ENCODE measurements at places on chromosomes 6 and 20.

GRCh38 chr6:39055661-39056060 lies 7.1 kb downstream of the GLP1R start:
- DNase-seq: no peak

- no peak for DNase-seq
Observed at GRCh38 chr6:98779618-98780017, 54.8 kb upstream of the POU3F2 start.

DNA sequence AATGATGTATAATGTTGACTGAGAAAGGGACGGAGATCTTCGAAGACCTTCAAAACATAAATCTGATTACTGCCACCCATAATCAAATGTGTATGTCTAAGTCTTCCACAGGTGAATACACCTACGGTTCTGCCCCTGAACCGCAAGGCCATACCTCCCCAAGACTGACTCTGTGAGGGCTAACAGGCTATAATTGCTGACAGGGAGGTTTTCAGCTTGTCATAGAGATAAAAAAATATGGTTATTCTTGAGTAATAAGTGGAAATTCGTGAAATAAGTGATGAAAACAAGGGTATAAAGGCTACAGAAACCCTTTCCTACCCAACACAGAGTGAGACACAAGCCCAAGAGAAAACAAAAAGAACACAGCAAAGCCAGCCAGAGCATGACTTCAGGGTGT lies 188.9 kb downstream of the ATXN1 start:
- no peak for DNase-seq

DNA sequence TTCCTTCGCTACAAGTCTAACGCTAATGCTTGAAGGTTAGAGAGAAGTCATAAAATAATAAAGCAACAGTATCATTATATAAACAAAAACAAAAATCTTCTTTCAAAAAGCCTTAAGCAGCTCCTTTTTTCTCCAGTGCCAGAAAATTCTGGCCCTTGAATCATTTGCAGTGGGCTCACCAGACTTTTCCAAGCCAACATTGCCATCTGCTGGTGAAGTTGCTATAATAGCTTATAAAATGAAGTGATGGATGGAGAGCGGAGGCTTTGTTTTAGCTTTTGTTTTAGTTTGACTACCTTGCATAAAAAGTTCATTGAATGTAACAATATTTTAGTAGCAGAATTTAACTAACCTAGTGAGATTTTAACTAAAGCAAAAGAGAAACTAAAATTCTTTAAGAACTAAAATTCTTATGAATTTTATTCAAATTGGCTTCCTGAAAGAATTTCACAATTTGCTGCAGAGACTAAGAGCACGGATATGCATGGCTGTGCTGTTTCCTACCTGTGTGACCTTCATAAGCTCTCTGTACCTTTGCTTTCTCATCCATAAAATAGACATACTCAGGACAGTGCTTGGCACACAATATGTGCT lies 44.8 kb upstream of the SLC2A12 start:
- peak; percentile 44 for DNase-seq

- no peak for DNase-seq
Observed at GRCh38 chr6:3905945-3906845, 57.0 kb downstream of the FAM50B start.

- no peak for DNase-seq
Observed at GRCh38 chr20:5652626-5653553, 97.3 kb upstream of the SHLD1 start.

DNA sequence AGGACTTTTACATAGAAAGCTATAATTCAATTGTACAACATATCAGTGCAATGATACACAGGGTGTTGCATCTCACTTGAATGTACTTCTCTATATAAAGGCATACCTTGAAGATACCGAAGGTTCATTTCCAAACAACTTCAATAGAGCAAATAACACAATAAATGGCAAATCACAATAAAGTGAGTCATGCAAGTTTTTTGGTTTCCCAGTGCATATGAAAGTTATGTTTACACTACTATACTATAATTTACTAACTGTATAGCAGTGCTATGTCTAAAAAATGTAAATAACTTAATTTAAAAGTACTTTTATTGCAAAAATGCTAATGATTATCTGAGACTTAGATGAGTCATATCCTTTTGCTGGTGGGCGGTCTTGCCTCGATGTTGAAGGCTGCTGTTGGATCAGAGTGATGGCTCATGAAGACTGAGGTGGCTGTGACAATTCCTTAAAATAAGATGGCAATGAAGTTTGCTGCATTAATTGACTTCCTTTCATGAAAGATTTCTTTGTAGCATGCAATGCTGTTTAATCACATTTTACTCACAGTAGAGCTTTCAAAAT lies 188.8 kb downstream of the TASP1 start:
- no peak for DNase-seq

- no peak for DNase-seq
Observed at GRCh38 chr6:106609699-106610098, 19.6 kb downstream of the RTN4IP1 start.

- DNase-seq: no peak
Observed at GRCh38 chr6:68730291-68731054, 95.4 kb downstream of the ADGRB3 start.

GRCh38 chr6:97293198-97293696 lies 10.2 kb upstream of the MMS22L start:
- DNase-seq: no peak

GRCh38 chr6:26272171-26272637 lies 92.8 kb upstream of the BTN3A2 start:
- no peak for DNase-seq

GRCh38 chr6:13372076-13372475 lies 43.7 kb upstream of the TBC1D7 start:
- no peak for DNase-seq

DNA sequence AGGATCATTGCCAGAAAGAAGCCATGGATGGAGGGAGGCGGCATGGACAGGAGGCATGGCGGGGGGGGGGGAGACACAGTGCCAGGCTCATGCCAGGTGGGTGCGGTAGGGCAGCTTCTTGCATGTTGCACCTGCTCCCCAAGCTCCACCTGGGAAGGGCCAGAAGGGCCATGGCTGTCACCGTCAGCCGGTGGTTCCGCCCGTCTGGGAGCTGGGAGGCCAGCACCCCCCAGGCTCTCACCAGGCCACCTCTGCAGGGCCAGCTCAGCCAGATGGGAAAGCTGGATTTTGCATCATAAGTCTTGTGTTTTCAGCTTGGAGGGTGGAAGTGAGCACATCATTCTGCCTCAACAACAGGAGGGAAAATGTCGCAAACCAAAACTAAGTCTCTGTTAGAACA lies 404.7 kb downstream of the TAF4 start:
- no peak for DNase-seq

All from stimulated activated CD4-positive, alpha-beta T cell treated with anti-CD3 and anti-CD28 coated beads, Interleukin-2, amount 100 ng/mL, for 4 hours (primary cell).